ENCODE measurements at places on chromosomes 2 and 18.
A peak's percentile ranks its signal among the peaks of the same experiment; 100 is the strongest.

DNA sequence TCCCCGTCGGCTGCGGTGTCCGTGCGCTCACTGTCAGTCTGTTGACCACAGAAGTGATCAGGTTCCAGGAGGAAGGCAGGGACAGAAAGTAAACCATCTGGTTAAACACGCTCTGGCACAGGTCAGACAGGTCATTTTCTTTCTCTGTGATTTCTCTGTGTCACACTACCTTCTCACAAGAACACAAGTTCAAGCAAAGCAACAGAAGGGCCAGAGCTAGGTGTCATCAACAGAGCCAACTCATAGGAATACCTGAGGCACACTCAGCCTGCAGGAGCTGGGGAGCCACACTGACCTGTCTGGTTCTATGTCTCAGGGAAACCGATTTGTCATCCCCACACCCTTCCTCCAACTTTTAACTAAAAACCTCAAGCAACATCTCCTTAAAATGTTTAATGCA, 115.1 kb upstream of the ZBTB14 start:
- no peak for DNase-seq

DNA sequence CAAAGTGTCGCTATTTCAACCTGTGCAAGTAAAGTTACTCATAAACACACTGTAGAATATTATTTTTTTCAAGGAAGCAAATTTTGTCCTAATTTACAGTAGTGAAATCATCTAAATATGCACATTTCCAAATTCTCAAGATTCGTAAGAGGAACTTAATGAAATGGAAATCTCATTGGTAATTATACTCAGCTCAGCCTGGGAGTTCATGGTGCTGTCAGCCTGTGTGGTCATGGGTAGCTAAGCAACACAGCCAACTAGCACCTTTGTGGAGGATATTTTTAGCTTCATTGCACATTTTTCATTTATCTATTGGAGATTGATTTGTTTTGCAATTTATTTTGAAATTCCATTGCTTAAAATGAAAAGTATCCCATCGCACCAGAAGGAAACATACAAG, 975.7 kb upstream of the ZEB2 start:
- DNase-seq: no peak

DNA sequence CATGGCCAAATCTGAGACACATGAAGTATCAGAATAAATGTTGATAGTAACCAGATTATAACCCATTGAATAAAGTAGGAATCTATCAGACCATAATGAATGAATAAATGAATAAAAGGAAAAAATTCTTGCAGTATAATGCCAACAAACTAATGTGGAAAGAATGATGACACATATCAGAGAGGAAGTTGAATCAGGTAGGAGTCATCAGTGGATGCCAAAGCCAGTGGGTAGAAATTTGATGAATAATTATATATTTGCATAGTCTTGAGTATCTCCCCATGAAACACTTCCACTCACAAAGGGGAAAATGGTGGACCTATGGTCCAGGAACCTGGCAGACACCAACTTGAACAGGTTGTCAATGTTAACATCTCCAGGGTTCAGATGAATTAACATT, 68.6 kb downstream of the GALNT3 start:
- DNase-seq: no peak

DNA sequence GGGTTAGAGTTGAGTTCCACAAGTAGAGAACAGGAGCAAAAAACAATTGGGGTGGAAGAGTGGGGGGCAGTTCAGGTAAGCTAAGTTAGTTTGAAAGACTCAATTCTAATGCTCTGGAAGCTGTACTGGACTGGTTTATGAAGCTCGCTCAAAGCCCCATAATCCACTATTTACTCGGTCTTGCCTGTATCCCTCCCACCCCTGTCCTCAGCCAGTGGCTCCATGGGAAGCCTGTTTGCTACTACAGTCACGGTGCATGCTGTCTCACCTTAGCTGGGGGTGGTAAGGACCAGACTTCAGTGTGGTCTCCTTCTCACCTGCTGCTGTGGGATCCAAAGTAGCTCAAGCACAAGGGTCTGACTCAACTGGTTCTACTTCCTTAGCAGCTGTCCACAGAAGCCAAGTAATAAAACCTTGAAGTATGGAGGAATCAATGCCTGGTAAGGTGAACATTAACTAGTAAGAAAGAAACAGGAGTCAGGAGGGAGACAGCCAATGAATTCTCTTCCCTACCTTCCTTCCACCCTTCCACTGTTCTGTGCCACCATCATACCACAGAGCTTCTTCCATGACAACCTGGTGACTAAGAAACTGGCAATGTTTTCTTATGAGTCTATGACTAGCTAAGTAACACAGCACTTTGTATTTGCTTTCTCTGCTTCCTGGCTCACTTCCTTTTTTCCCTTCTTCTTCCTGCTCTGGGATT, 230.8 kb downstream of the SRBD1 start:
- no peak for DNase-seq

GRCh38 chr2:108304975-108305374, 16.3 kb downstream of the SULT1C2 start:
- DNase-seq: no peak

- no peak for DNase-seq
These were observed 303.4 kb downstream of the SMAD2 start for GRCh38 chr18:47627030-47627429.

DNA sequence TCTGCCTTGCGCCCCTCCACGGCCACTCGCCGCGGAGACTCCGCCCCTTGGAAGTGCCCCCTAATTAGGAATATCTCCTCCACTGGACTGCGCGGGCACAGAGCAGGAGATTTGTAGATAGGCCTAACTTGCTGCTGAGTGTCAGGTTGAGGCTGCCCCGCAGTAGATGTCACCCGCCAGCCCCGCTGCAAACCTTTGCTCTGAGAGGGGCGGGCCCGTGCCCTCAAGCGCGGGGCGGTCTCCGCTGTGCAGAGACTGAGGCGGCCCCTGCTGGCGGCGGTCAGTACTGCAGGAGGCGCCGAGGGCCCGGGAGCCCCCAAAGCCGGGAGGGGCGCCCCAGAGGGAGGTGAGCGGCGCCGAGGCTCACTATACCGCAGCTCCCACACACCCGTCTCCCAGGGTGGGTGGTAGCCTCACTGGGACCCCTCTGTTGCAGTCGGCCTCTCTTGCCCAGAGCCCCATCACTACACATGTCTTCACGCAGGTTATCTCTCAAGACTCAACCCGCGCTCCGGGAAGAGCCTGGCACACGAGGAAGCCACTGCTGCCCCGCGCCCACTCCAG, 2.9 kb upstream of the NEURL3 start:
- DNase-seq: peak; percentile 86

- no peak for DNase-seq
These were observed at the start of gene CYS1 for GRCh38 chr2:10079870-10080535. TSS of gene CYS1 (minus strand) at chr2:10080411. CDS start at chr2:10080223, 188 bp downstream.

GRCh38 chr2:54691445-54692135, 31.9 kb upstream of the EML6 start:
- no peak for DNase-seq

GRCh38 chr2:150280231-150280630, 207.2 kb downstream of the RND3 start:
- DNase-seq: no peak

- no peak for DNase-seq
These were observed 55.2 kb downstream of the DLGAP1 start for GRCh38 chr18:4399929-4400328.

GRCh38 chr2:74544634-74545033, 9.1 kb downstream of the LOXL3 start:
- no peak for DNase-seq

- DNase-seq: no peak
These were observed 25.8 kb upstream of the TMEM182 start for GRCh38 chr2:102736110-102736409.

DNA sequence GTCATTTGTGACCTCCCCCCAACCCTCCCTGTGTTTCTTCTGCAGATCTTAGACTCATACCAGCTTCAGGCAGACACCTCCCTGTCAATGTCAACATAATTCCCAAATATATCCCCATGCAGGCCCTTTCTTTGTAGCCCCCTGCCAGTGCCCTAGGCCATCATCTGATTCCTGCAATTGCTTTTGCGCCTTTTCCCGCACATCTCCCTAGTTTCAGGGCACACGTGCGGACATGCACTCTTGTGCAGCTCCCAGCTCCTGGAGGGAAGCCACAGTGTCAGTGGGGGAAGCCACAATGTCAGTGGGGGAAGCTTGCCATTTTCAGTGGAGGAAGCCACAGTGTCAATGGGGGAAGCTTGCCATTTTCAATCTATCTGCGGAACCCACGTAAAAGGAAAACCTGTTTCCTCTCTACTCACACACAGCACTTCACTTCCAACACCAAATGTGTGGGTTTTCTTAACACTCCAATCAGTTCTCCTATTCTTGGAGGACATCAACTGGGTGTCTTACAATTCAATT, 256.4 kb downstream of the ACKR3 start:
- no peak for DNase-seq

- no peak for DNase-seq
These were observed 40.4 kb upstream of the MTIF2 start for GRCh38 chr2:55309446-55309845.

- DNase-seq: no peak
These were observed 116.0 kb downstream of the ZEB2 start for GRCh38 chr2:144403933-144404332.

GRCh38 chr2:24793761-24794435, 673 bp downstream of the CENPO start:
- DNase-seq: no peak

GRCh38 chr2:241869087-241869961, at the start of gene RTP5:
TSS of gene RTP5 (plus strand) at chr2:241869729. CDS start at chr2:241869757, 28 bp downstream.
- DNase-seq: no peak

GRCh38 chr2:152505495-152505906, 170.5 kb downstream of the FMNL2 start:
- no peak for DNase-seq

GRCh38 chr18:74898965-74899364, 301.3 kb downstream of the ZNF407 start:
- DNase-seq: no peak

- DNase-seq: no peak
These were observed 29.3 kb downstream of the MEX3C start for GRCh38 chr18:51168026-51168742.

DNA sequence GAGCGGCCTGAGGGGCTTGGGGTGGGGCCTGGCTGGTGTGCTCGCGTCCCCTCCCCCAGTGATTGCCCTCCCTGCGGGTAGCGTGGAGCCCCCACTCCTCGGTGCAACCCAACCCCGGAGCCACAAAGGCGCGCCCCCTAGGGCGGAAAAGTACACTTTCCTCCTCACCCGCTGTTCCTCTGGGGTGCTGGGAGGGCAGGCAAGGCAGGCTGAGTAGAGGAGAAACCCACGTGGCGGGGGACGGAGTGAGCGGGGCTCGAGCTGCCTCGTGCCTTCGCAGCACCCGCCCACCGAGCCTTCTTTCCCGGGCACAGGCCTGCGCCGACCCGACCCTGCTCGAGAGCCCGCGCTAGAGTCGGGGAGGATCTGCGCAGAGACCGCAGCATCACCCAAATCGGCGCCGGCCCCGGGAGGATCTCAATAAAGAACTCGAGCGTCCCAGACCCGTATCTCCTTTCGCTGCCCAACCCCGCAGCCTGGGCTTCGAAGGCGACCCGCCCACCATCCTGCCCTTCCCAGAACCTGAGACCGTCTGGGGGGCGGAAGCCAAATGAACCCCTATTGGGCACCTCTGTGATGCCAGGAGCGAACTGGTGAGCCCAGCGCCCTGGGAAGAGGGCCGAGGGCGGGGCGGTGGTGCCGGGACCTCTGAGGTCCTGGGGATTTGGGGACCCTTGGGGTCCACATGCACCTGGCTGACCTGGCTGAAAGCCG, 1.5 kb downstream of the UCN start:
- peak; percentile 11 for DNase-seq

- no peak for DNase-seq
These were observed 11.4 kb downstream of the SERPINB5 start for GRCh38 chr18:63488160-63488559.

GRCh38 chr2:182509-183122, 81.2 kb downstream of the SH3YL1 start:
- DNase-seq: no peak

- no peak for DNase-seq
These were observed 41.1 kb downstream of the LRRFIP1 start for GRCh38 chr2:237668440-237668839.

- no peak for DNase-seq
These were observed 30.5 kb downstream of the OLA1 start for GRCh38 chr2:174217869-174218268.

- peak; percentile 3 for DNase-seq
These were observed 136.7 kb downstream of the TMEM247 start for GRCh38 chr2:46615986-46616485.

DNA sequence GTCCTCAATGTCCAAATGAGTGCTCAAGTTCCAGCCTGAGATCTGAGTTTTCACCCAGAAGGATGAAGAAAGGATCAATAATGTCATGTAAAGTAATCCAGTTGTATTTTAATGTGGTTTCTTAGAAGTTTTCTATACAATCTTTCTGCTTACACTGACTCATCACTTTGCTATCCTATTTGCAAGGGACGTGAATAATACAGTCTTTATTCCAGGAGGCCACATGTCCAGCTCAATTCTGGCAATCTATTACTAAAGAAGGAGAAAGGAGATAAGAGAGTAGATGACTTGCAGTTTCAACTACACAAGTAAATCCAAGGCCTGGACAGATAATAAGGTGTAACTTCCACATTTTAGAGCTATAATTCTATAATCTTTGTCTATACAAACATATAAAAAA, 601.1 kb upstream of the SETBP1 start:
- no peak for DNase-seq

DNA sequence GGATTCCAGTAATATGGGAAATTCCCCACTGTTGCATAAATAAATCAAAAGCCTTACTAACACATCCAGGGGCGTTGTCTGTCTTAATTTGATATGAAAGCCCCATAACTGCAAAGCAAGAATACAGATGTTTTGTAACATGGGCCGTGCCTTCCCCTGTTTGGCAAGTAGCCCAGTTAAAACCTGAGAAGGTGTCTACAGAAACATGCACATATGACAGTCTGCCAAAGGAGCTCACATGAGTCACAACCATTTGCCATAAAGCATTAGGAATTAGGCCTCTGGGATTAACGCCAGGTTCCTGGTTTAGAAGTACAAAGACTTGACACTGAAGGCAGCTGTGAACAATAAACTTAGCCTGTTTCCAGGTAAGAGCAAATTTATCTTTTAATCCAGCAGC, 43.1 kb upstream of the LONRF2 start:
- DNase-seq: no peak

- DNase-seq: no peak
These were observed 39.5 kb downstream of the GLS start for GRCh38 chr2:190920085-190920484.

- no peak for DNase-seq
These were observed 10.9 kb downstream of the LIPG start for GRCh38 chr18:49572611-49573345.

- DNase-seq: no peak
These were observed 39.9 kb downstream of the PRKCE start for GRCh38 chr2:45691171-45691999.

DNA sequence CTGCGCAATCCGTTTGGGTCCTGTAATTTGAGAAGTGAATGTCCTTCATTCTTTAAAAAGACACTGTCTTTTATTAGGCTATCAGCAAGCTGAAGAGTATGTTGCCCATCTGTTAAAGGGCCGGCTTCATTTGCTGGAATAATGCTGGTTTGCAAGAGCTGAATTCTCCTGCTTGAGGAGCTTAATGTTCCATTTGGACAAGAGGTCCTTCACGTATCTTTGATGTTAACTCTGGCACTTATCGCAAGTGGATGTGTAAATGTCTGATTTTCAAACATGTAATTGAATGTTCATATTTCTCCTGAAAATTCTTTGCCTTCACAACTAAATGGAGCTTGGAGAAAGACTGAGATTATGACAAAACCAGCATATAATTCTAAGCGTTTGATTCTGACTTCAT, 280.8 kb upstream of the NRP2 start:
- no peak for DNase-seq

- DNase-seq: no peak
These were observed 693.1 kb downstream of the DCC start for GRCh38 chr18:53033128-53033527.
